ENCODE measurements at places on chromosomes 2 and 18. TPM values are rescaled to one million over a fixed set of nuclear protein-coding genes. Genes with fewer than 3 reads are reported as not detected.

CTAGE1 gene
- total RNA-seq = not detected

POU3F3 gene
- not detected for total RNA-seq

TACR1 gene
- total RNA-seq = 0.37 TPM

APLF gene
- total RNA-seq = 12.3 TPM

ALPG gene
- total RNA-seq = not detected

PIEZO2 gene
- total RNA-seq = 2.7 TPM

GAREM1 gene
- 12.2 TPM for total RNA-seq

CD28 gene
- 16.3 TPM for total RNA-seq

IL36RN gene
- not detected for total RNA-seq

RANBP2 gene
- 101 TPM for total RNA-seq

C2orf76 gene
- 13.3 TPM for total RNA-seq

APCDD1 gene
- 252 TPM for total RNA-seq
